Fibroblast of villous mesenchyme (primary cell): ENCODE measurements at places on chromosomes 16 and 17.

DNA sequence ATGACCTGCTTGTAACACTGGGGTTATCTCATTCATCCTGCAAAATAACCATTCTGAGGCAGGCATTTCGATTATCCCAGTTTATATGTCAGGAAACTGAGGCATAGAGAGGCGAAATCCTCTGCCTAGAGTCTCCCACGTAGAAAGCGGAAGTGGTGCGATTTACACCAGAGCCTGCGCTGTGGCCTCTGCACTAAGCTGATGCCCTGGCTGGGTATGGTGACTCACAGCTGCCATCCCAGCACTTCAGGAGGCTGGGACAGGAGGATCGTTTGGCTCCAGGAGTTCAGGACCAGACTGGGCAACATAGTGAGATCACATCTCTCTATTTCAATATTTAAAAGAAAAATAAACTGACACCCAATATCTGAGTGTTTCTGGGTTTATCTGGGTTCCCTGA is 59.3 kb upstream of the BCO1 start:
- DNase-seq: no peak

DNA sequence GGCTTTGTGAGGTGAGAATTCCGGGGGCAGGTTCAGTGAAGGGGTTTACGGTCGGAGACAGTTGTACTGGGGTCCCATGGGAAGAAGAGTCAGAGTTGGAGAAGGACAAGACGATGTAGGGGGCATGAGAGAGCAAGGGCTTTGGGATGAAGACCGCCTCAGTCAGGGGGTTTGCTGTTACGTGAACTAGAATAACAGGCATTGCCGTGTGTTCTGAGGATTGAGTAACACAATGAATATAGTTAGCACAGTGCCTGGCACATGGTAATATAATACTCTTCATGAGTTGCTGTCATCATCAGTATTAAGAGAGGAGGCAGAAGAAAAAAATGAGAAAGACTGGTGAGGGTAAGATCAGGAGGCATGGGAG is 577 bp downstream of the ZNF646 start:
- DNase-seq: peak; percentile 36

GRCh38 chr17:49976828-49977202 is 7.8 kb downstream of the DLX4 start:
- no peak for DNase-seq

GRCh38 chr16:58088091-58088490 is 41.1 kb downstream of the CFAP20 start:
- no peak for DNase-seq

DNA sequence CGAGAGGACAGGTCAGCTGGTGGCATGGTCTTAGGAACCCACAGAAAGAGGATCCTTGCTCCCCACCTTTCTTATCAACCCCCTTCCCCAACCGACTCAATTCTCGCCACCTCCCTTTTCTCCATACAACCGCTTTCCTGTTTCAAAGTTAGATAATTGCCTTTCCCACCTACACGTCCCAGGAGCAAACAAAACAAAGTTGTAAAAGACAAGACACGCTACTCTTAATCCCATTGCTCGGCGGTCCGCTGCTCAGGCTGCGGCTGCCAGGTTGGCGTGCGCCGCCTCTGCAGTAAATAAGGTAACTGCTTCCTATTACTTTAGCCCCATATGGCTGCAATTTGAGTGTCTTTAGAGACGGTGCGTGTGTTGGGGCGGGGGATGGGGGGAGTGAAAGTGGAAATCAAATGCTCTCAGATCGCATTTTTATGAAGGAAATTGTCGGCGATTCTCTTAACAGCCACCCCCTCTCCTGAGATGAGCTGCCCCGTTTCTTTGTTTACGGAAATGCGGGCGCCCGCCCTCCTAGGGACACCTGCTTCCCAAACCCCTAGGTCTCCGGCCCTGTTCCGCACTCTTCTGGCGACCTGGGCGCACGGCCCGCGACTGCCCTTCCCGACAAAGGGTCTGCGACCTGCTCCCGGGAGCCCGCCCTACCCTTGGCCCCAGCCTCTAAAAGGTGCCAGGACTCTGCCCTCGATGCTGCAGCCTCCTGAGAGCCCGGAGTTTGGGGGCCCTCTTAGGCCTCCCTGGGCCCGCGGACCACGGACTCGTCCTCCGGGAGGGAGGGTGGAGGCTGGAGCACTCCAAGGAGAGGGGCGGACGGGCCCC is 3.7 kb upstream of the CBX8 start:
- DNase-seq: peak; percentile 39

GRCh38 chr17:72407336-72407909 is 286.6 kb downstream of the SOX9 start:
- DNase-seq: peak; percentile 96

DNA sequence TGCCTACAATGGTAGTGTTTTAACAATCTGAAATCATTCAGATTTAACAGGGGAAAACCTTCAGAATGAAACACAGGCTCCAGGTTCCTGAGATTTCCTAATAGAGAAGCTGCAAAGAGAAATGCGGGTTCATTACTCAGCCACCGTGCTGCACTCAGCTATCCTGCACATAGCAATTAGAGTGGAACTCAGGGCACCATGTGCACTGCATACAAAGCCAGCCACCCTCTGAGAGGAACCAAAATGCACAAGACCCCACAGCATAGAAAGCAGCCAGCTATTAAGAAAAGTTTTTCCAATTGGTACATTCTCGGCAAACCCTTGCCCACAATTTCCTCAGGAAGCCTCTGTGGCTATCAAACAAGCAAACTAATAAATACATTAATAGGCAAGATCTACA is 37.4 kb downstream of the TOM1L2 start:
- no peak for DNase-seq

DNA sequence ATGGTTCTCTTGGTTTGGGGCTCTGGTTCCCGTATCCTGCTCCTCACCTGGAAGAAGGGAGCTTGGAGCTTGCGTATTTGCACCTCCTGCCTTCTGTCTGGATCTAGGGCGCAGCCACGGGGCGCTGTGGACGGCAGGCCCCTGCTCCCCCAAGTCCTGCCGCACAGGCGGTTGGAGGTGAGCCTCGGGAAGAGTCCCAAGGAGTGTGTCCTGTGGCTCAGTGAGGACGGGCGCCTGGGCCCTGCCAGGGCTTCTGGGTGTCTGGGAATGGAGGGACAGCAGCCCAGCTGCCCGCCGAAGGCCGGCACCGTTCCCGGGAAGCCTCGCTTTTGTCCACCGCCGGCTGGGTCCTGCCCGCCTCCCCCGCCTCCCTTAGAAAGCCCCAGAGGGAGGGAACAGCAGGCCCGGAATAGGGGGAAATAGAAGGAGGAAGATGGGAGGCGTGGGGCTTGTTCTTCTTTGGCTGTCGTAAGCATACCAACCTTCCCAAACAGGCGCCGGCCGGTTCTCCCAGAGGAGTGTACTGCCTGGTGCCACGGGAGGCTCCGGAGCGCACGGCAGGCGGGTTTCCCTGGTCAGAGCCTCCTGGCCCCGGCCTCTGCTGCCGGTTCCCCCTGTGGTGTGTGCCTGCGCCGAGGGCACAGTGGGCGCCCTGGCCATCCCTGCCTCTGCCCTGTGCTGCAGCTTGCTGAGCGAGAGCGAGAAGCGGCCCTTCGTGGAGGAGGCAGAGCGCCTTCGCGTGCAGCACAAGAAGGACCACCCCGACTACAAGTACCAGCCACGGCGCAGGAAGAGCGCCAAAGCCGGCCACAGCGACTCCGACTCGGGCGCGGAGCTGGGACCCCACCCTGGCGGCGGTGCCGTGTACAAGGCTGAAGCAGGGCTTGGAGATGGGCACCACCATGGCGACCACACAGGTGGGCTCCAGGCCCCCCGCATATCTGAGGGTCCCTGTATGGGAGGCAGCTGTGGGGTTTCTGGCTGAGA is 1.8 kb downstream of the SOX8 start:
- no peak for DNase-seq

DNA sequence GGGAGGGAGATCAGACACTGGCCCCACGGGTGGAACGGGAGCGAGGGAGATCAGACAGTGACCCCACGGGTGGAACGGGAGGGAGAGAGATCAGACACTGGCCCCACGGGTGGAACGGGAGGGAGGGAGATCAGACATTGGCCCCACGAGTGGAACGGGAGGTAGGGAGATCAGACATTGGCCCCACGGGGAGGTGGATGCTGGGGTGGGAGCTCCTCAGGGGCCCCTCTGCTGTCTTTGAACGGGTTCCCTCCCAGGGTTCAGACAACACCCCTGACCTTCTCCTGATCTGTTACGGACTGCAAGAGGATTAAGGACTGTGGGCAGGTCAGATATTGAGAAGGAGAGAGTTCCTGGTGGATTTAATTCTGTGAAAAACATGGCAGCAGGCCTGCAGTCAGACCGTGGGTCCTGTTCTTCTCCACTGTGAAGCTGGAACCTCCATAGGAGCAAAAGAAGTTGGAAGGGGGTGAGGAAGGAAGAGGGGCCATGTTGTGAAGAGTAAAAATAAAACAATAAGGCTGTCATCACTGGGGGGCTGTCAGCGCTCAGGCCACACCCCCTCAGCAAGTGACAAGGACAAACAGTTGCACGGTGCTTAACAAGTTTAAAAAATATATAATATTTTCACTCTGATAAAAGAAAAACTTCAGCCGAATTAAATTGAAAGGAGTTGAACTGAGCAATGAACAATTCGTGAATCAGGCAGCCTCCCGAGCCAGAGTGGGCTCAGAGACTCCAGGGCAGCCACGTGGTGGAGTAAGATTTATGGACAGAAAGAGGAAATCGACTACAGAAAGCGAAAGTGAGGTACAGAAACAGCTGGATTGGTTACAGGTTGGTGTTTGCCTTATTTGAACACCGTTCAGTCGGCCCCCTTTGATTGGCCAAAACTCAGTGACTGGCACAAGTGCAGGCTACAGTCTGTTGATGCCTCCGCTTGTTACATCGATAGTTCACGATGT is 348.7 kb upstream of the TNRC6C start:
- peak; percentile 11 for DNase-seq

DNA sequence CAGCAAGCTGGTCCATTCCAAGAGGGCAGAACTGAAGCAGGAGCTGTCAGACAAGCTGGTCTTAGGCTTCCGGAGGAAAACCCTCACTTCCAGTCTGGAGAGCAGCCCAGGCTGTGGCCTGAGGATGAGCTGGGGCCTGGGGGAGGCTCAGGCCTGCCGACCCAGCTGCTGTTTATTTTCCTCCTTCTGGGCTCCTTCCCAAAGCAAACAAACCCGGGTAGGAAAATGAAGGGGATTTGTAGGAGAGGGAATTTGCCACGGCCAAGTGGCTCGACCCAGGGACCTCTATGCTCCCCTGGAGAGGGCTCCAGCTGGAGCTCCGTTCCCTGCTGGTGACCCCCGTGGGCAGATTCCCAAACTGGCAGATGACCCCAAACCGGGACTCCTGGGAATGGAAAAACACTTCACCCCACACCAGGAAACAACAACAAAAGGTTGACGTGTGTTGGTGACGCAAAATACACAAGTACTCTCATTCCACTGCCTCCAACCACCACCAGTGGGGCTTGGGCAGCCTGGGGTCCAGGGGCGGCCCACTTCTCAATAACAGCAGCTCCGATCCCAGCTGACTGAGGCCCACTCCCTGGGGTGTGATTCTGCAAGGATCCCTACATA is 8.8 kb downstream of the JUP start:
- DNase-seq: peak; percentile 97

GRCh38 chr16:85477801-85478363 is 135.2 kb upstream of the GSE1 start:
- DNase-seq: no peak
